Diencephalon (tissue), 1 donor: ENCODE measurements at places on chromosomes 12 and 14. TPM values are rescaled to one million over a fixed set of nuclear protein-coding genes. Genes with fewer than 3 reads are reported as not detected.

Gene PIWIL1
- total RNA-seq, result 0.23 TPM

Gene NKX2-1
- total RNA-seq, result 21.5 TPM

Gene KRT6C
- not detected for total RNA-seq

Gene PTPRQ
- total RNA-seq, result 2.5 TPM

Gene ANKRD52
- 23.5 TPM for total RNA-seq

Gene OVCH1
- 2.1 TPM for total RNA-seq

Gene TTC6
- 10.4 TPM for total RNA-seq

Gene OR4E2
- total RNA-seq, result not detected

Gene KRT82
- total RNA-seq, result not detected

Gene VRTN
- not detected for total RNA-seq

Gene RD3L
- 1.2 TPM for total RNA-seq

Gene CPNE6
- 16.8 TPM for total RNA-seq

Gene PLA2G1B
- total RNA-seq, result not detected

Gene SLC2A14
- 0.23 TPM for total RNA-seq

Gene OR6C2
- total RNA-seq, result not detected

Gene IL22
- not detected for total RNA-seq

Gene LGR5
- 1.6 TPM for total RNA-seq

Gene AHNAK2
- total RNA-seq, result 30.7 TPM

Gene FOXA1
- 3.7 TPM for total RNA-seq

Gene CIROP
- total RNA-seq, result not detected

Gene SIX4
- total RNA-seq, result 0.92 TPM

Gene POTEM
- total RNA-seq, result not detected

Gene TNFAIP2
- 12.7 TPM for total RNA-seq

Gene CAPZA3
- total RNA-seq, result not detected

Gene KCNH5
- total RNA-seq, result 10.6 TPM

Gene SLC35F4
- total RNA-seq, result 7.6 TPM

Gene RALGAPA1
- 189 TPM for total RNA-seq

Gene BMAL2
- 54.4 TPM for total RNA-seq

Gene SYT10
- 15.2 TPM for total RNA-seq

Gene ARHGAP9
- 2.1 TPM for total RNA-seq

Gene HCAR3
- total RNA-seq, result not detected

Gene ALDH1L2
- 8.3 TPM for total RNA-seq

Gene CLEC1B
- not detected for total RNA-seq

Gene GLIPR1L1
- not detected for total RNA-seq

Gene HAL
- total RNA-seq, result under 0.01 TPM

Gene CLBA1
- total RNA-seq, result 12.9 TPM

Gene AICDA
- not detected for total RNA-seq

Gene RFC5
- 17.1 TPM for total RNA-seq

Gene ENDOU
- not detected for total RNA-seq

Gene CLEC1A
- total RNA-seq, result 0.69 TPM

Gene TEX22
- 0.46 TPM for total RNA-seq

Gene PROX2
- total RNA-seq, result not detected

Gene TMEM233
- total RNA-seq, result 0.46 TPM

Gene KRT7
- not detected for total RNA-seq
